Heart right ventricle (tissue), 16 donors: ENCODE measurements at places on chromosomes 13 and 19. TPM values are rescaled to one million over a fixed set of nuclear protein-coding genes. Genes with fewer than 3 reads are reported as not detected.
A peak's percentile ranks its signal among the peaks of the same experiment; 100 is the strongest.

The TUBB4A gene
- total RNA-seq: 0.45 TPM

GRCh38 chr13:47158593-47158992, 261.7 kb upstream of the HTR2A start:
- no peak overlapping the region for H3K27ac ChIP-seq
- no peak for DNase-seq
- no peak overlapping the region for H3K4me3 ChIP-seq
- H3K27me3 ChIP-seq: no peaks in the 10 kb centered on the region
- H3K36me3 ChIP-seq: no peaks in the 10 kb centered on the region

The CD22 gene
- 0.27 TPM for total RNA-seq

- peak; percentile 59 for DNase-seq
- H3K4me1 ChIP-seq: peaks cover 12% of the 10 kb centered on the region
- H3K27ac ChIP-seq: peak overlapping the region; percentile 41
- H3K4me3 ChIP-seq: peak overlapping the region; percentile 46
Measured at GRCh38 chr13:30690282-30691188, 44.8 kb upstream of the ALOX5AP start.

- no peaks in the 10 kb centered on the region for H3K27me3 ChIP-seq
- no peak overlapping the region for H3K4me3 ChIP-seq
- H3K36me3 ChIP-seq: no peaks in the 10 kb centered on the region
- no peak overlapping the region for H3K27ac ChIP-seq
- peaks cover 63% of the 10 kb centered on the region for H3K4me1 ChIP-seq
Measured at GRCh38 chr13:48562296-48563066, 29.6 kb upstream of the RCBTB2 start.

GRCh38 chr19:41409288-41409687, 11.7 kb downstream of the BCKDHA start:
- no peaks in the 10 kb centered on the region for H3K27me3 ChIP-seq
- H3K4me3 ChIP-seq: no peak overlapping the region
- peaks cover 64% of the 10 kb centered on the region for H3K4me1 ChIP-seq

The C3 gene
- total RNA-seq: 208 TPM

The CD209 gene
- total RNA-seq: 2.8 TPM

The SLITRK6 gene
- 0.97 TPM for total RNA-seq

DNA sequence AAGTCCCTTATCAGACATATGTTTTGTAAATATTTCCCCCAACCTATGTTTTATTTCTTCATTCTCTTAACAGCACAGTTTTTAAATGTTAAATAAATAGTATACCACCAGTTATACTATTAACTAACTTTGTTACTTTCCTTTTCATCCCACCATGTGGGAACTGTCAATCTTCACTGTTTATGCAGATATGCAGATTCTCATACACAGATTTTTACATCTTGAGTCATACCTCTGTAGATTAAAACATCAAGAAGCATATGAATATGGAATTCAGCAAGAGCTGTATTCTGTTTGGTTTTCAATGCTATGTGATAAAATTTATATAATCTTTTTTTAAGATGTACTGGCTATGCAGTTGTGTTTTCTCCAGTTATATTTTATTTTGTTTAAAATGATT, 566.3 kb downstream of the LIG4 start:
- H3K27me3 ChIP-seq: no peaks in the 10 kb centered on the region
- H3K36me3 ChIP-seq: no peaks in the 10 kb centered on the region
- H3K4me3 ChIP-seq: no peak overlapping the region

The CAMSAP3 gene
- 0.19 TPM for total RNA-seq

DNA sequence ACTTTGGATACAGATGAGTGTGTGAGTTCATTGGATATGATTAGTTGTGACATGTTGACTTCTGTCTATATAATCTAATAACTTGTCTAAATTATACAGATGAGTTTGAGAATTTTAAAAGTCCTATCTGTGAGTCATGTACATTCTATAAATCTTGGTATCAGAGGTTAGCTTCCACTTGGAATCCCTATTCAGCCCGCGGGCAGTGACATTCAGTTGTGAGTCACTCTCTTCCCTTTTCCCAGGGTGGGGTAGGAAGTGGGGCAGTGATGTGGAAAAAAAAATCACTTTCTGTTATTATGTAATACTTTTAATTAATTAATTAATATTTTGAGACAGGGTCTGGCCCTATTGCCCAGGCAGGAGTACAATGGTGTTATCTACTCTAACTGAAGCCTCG, 33.0 kb upstream of the ZNF808 start:
- H3K27me3 ChIP-seq: no peaks in the 10 kb centered on the region
- H3K4me1 ChIP-seq: no peaks in the 10 kb centered on the region
- H3K4me3 ChIP-seq: no peak overlapping the region
- H3K36me3 ChIP-seq: no peaks in the 10 kb centered on the region
- H3K27ac ChIP-seq: no peak overlapping the region
- DNase-seq: no peak

The IZUMO1 gene
- 0.44 TPM for total RNA-seq

The NLRP8 gene
- total RNA-seq: not detected

GRCh38 chr13:105937451-105937850, 598.0 kb downstream of the EFNB2 start:
- no peaks in the 10 kb centered on the region for H3K27me3 ChIP-seq
- no peak overlapping the region for H3K27ac ChIP-seq
- H3K36me3 ChIP-seq: no peaks in the 10 kb centered on the region
- no peaks in the 10 kb centered on the region for H3K4me1 ChIP-seq

The FAM216B gene
- 0.43 TPM for total RNA-seq

GRCh38 chr13:107974409-107974808, 240.9 kb downstream of the LIG4 start:
- no peaks in the 10 kb centered on the region for H3K36me3 ChIP-seq
- no peak overlapping the region for H3K27ac ChIP-seq
- DNase-seq: no peak

The YJU2 gene
- total RNA-seq: 7.9 TPM

The ZNF567 gene
- 3.5 TPM for total RNA-seq

The SIRT2 gene
- 75.1 TPM for total RNA-seq

GRCh38 chr13:110925023-110925612, 10.2 kb upstream of the ANKRD10 start:
- no peak overlapping the region for H3K27ac ChIP-seq
- no peak for DNase-seq
- H3K4me1 ChIP-seq: peaks cover 37% of the 10 kb centered on the region
- no peak overlapping the region for H3K4me3 ChIP-seq
- H3K27me3 ChIP-seq: no peaks in the 10 kb centered on the region
- no peaks in the 10 kb centered on the region for H3K36me3 ChIP-seq

GRCh38 chr19:15210323-15210781, 9.6 kb upstream of the NOTCH3 start:
- no peaks in the 10 kb centered on the region for H3K36me3 ChIP-seq
- peak overlapping the region; percentile 49 for H3K27ac ChIP-seq
- peak; percentile 30 for DNase-seq
- no peak overlapping the region for H3K4me3 ChIP-seq

- H3K4me3 ChIP-seq: no peak overlapping the region
- peaks cover 66% of the 10 kb centered on the region for H3K4me1 ChIP-seq
- no peaks in the 10 kb centered on the region for H3K36me3 ChIP-seq
- no peaks in the 10 kb centered on the region for H3K27me3 ChIP-seq
- no peak overlapping the region for H3K27ac ChIP-seq
Measured at GRCh38 chr13:39556866-39557265, 46.1 kb downstream of the LHFPL6 start.

The TRPC4 gene
- 1.4 TPM for total RNA-seq

- H3K27me3 ChIP-seq: no peaks in the 10 kb centered on the region
- no peak for DNase-seq
- no peaks in the 10 kb centered on the region for H3K4me1 ChIP-seq
- H3K36me3 ChIP-seq: no peaks in the 10 kb centered on the region
Measured at GRCh38 chr13:97582170-97582569, 148.2 kb downstream of the RAP2A start.

DNA sequence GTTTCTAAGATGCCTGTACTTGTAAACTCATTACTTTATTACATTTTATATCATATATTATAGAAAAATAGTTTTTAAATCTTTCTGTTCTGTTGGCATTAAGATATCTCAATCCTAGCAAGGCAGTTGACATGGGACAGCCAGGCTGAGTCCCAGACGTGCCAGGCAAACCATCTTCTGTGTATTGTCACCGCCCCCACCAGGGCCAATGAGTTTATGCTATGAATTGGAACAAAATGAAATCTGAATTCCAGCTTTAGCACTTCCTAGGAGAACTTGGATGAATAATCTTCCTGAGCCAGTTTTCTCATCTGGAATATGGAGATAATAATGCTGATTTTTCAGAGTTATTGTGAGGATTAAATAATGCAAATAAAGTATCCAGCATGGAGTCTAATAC, 79.9 kb upstream of the GSX1 start:
- no peaks in the 10 kb centered on the region for H3K27me3 ChIP-seq
- no peak overlapping the region for H3K4me3 ChIP-seq
- H3K4me1 ChIP-seq: no peaks in the 10 kb centered on the region
- H3K36me3 ChIP-seq: no peaks in the 10 kb centered on the region
- H3K27ac ChIP-seq: no peak overlapping the region
- DNase-seq: peak; percentile 17

DNA sequence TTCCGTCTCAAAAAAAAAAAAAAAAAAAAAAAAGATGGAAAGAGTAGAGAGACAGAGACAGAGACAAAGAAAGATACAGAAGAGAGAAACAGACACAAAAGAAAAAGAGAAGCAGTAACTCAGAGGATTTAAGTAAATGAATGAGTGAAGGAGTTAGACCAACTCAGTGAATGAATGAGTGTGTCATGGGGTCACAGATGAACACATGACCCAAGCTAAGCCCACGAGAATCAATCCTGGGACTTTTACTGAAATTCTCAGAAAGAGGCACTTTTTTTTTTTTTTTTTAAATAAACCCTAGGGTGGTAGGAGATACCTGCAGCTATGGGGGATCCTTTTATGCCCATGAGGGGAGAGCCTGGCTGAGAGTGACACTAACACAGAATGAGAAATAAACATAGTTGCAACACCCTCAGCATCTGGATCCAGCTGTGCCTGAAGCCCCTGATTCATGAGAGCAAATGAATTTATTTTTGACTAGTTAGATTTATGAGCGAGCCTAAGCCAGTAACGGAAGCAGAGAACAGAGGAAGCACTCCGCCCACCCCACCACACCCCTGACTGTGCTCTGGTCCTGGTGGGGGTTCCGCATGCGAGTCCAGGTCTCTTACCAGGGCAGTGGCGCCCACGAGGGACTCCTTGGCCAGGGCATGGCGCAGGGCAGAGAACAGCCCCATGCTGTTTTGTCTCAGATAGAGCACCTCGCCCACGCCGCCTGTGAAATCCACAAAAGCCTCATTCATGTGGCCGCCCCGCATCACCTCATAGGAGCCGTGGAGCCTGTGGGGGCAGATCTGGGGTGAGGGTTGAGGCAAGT, 4.6 kb downstream of the CAPN12 start:
- no peaks in the 10 kb centered on the region for H3K27me3 ChIP-seq
- H3K36me3 ChIP-seq: no peaks in the 10 kb centered on the region
- DNase-seq: no peak
- no peak overlapping the region for H3K27ac ChIP-seq
- H3K4me3 ChIP-seq: no peak overlapping the region

- H3K36me3 ChIP-seq: no peaks in the 10 kb centered on the region
- no peak overlapping the region for H3K27ac ChIP-seq
- peaks cover 53% of the 10 kb centered on the region for H3K4me1 ChIP-seq
- DNase-seq: no peak
- no peak overlapping the region for H3K4me3 ChIP-seq
Measured at GRCh38 chr13:51420681-51421490, 31.9 kb downstream of the INTS6 start.

The AKAP8 gene
- 31.4 TPM for total RNA-seq

The C19orf67 gene
- not detected for total RNA-seq

DNA sequence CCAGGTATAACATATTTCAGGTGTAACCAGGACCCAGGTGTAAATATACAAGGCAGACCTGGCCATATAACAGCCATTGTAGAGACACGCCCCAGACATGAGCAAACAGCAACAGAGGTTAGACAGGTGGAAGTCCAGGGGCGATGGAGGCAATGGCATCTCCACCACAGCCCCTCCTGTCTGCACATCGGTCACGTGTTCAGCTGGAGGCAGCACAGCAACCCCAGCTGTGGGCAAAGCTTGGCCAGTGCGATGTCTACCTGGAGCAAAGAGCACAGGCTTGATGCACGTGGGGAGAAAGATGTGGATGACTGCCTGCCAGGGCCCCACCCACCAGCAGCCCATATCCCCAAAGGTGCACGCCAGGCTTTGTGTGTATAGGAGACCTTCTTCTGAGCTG, 4.4 kb downstream of the CYP4F2 start:
- H3K36me3 ChIP-seq: no peaks in the 10 kb centered on the region
- H3K27me3 ChIP-seq: peaks cover 27% of the 10 kb centered on the region
- H3K4me3 ChIP-seq: no peak overlapping the region

The CCL25 gene
- not detected for total RNA-seq

The CDX2 gene
- not detected for total RNA-seq

DNA sequence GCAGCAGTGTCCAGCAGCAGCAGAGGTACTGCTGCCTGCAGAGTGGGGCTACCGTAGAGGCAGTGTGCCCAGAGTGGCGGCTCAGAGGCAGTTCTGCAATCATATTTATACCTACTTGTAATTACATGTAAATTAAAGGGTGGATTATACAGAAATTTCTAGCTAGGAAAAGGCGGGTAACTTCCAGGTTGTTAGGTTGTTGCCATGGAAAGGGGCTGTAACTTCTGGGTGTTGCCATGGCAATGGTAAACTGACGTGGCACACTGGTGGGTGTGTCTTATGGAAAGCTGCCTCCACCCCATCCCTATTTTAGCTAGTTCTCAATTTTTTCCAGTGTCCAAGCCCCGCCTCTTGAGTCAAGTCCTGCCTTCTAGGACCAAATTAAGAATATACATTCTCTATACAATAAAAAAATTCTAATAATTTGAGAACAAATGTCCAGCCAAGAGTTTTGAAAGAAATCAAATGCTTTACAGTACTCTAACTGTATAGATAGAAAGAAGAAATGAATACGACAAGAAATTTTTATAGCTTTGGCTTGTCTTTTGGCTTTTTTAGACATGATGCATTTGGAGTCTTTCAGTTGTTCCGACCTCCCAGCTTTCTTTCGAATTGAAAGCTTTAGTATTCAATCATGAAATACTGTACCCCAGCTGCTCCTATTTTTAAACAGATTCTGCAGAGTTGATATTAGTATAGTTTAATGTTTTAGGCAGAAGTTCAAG, 816.6 kb downstream of the DIAPH3 start:
- H3K36me3 ChIP-seq: no peaks in the 10 kb centered on the region
- no peak overlapping the region for H3K4me3 ChIP-seq
- H3K4me1 ChIP-seq: peaks cover 7% of the 10 kb centered on the region

The PSG3 gene
- not detected for total RNA-seq

The AXL gene
- 16.5 TPM for total RNA-seq

DNA sequence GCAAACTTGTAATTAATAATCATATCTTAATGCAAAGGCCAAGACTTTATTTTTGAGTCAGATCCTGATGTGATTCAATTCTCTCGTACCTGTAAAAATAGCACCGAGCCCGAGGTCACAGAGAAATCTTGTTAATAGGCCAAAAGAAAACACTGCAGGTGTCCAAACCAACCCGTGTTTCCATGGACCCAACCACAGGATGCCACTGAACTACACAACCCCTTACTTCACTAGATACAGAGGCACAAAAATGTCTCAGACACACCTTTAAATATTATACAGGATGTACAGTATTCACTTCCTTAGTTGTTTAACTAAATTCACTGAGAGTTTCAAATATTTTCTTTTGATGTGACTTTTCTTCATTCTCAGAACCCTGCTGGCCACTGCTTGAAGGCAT, 530.9 kb downstream of the MYO16 start:
- H3K4me1 ChIP-seq: no peaks in the 10 kb centered on the region
- DNase-seq: no peak
- H3K36me3 ChIP-seq: no peaks in the 10 kb centered on the region
